Hindlimb muscle (tissue), 1 donor: ENCODE measurements at places on chromosomes 7 and 10.

GRCh38 chr10:112951359-112952281 lies 1.6 kb downstream of the TCF7L2 start:
- DNase-seq = peak; percentile 82

- DNase-seq = no peak
These were observed 52.6 kb downstream of the DPYSL4 start for GRCh38 chr10:132239126-132240031.

DNA sequence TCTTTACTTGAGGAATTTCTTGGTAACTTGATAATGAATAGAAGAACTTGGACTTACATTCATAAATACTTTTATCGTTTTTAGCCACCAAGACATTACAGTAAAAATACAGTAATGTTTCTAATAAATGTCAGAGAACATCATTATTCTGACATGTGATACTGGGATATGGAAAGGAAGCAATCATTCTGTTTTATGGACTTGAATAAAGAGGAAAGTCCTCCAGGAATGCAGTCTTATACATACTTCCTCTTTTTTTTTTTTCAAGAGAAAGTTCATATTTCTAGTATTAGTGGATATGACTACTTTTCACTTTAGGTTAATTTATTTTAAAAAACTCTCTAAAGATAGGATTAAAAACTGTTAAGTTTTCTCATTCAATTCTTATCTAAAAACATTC lies 220.0 kb upstream of the SEMA3C start:
- no peak for DNase-seq

DNA sequence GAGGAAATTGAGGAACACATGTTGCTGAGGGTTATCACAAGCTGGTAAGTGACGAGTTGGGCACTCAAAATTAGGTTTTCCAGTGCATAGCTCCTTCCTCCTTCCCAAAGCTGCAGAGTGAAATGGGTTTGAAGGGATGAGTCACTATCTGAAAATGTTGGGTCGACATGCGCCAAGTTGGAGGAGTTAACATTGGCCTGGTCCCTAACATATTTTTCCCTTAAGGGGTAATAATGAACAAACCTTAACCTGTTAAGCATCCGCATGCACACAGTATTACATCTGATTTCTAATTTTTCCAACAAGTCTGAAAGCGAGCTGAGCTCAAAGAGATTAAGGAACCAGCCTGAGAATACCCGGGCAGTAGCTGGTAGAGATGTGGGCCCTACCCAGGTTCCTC lies 20.7 kb upstream of the TECTB start:
- no peak for DNase-seq

- DNase-seq = peak; percentile 86
These were observed 2.1 kb downstream of the VIM start for GRCh38 chr10:17229967-17230682.

DNA sequence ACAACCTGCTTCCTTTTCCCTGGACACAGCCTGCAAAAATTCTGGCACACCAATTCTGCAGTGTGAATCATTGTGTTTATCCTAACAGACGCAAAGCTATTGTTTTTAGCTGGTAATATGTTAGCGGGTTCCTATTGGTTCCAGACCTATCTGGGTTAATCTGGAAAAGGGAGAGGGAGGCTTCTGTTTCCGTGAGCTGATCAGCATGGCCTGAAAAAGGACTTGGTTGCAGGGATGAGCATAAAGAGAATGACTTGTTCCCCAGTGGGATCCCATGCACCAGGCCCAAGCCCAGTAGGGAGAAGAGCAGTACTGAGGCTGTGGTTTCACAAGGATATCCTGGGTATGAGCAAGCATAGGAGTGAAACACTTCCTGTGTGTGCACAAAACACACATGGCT lies 78.4 kb downstream of the PDE1C start:
- no peak for DNase-seq

DNA sequence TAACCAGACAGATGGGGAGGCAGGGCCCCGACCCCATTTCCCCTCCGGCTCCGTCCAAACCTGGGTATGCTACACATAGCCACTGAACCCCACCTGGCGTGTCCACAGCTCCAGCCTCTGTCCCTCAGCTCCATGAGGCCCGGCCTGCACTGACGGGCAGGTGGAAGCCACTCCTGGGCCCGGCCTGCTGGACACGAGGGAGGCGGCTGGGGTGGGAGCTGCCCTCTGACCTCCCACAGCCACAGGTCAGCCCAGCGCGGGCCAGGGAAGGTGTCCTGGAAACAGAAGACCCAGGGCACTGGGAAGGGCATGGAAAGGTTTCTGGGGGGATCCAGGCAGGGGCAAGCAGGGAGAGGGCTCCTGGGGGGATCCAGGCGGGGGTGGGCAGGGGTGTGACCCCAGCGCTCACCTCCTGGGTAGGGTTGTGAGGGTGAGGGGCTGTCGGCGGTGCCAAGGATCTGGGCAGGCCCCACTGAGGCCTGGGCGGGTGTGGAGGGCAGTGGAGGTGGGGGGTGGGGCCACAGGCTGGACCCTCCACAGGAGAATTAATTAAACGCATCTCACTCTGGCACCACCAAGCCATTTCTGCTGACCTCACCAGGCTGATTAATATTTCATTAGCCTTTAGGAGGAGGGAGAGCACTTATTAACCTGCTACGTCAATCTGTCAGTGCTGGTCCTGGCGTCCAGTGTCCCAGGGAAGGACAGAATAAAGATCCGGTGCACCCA lies 108.9 kb downstream of the UNCX start:
- DNase-seq = no peak

- no peak for DNase-seq
These were observed 754 bp upstream of the PHYHIPL start for GRCh38 chr10:59175538-59176240.

- no peak for DNase-seq
These were observed 17.1 kb downstream of the ZNF485 start for GRCh38 chr10:43623351-43623750.

DNA sequence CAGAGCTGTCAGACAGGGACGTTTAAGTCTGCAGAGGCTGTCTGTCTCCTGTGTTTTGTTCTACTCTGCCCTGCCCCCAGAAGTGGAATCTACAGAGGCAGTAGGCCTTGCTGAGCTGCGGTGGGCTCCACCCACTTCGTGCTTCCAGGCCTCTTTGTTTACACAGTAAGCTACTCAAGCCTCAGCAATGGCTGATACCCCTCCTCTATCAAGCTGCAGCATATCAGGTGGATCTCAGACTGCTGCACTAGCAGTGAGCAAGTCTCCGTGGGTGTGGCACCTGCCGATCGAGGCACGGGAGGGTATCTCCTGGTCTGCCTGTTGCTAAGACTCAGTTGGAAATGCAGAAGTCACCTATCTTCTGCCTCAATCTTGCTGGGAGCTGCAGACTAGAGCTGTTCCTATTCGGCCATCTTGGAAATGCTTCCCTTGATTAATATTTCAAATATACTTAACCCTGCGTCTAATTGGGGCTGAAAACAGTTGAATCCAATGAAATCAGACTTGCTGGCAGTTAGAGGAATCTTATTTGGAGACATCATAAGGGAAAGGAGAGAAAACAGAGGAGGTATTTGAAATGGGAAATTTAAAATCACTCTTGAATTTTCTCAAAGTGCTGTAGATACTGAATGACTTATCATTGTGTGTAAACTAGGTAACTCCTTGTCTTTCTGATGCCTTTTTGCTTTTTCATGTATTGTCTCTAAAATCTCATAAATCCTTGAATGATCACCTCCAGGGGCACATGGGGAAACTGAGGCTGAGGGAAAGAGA lies 13.8 kb upstream of the CYP3A5 start:
- DNase-seq = no peak

DNA sequence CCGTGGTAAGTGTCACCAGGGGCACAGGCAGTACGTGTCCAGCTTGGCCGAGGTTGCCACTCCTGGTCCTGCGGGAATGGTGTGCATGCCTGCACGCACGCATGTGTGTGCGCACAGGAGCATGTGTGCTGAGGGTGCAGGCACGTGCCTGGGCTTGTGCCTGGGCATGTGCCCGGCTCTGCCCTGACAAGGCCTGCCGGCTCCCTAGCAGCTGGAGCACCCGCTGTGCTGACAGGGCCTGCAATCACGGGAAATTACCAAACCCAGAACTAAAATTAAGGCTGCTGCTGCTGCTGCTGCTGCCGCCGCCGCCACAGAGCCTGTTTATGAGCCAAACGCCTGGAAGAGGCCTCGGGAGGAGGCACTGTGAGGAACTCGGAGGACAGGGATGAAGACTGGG lies 28.7 kb downstream of the GHRHR start:
- no peak for DNase-seq

GRCh38 chr10:26931223-26931622 lies 70.5 kb upstream of the ABI1 start:
- DNase-seq = no peak

GRCh38 chr10:99234041-99234790 lies 1.4 kb downstream of the HPSE2 start:
- DNase-seq = peak; percentile 55

DNA sequence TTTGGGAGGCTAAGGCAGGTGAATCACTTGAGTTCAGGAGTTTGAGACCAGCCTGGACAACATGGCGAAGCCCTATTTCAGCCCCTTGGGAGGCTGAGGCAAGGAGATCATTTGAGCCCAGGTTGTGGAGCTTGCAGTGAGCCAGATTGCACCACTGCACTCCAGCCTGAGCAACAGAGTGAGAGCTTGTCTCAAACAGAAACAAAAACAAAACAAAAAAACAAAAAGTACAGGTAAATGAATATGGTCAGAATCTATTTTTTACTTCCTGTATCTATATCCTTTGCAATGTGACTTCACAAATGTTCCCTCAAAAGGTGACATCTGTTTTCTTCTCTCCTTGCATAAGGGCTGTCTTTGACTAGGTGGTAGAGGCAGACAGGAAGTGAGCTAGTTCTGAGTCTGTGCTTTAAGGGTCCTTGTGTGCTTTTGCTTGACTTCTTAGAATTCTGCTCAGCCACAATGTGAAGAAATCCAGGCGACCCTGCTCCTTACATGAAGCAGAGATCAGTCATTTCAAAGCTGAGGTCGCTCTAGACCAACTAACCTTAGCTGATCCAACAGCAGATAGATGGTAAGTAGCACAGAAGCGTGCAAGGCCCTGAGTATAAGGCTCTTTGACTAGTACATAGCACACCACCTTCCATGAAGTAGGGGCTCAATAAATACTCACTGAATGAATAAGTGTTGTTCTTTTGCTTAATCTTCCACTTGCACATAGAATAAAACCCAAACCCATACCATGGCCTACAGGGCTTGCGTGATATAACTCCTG lies 423.2 kb upstream of the PCDH15 start:
- DNase-seq = no peak

- DNase-seq = peak; percentile 82
These were observed 5.0 kb upstream of the TNRC18 start for GRCh38 chr7:5428478-5429252.

- no peak for DNase-seq
These were observed 106.1 kb downstream of the TNS3 start for GRCh38 chr7:47475880-47476227.

GRCh38 chr10:75929630-75930161 lies 498.3 kb downstream of the LRMDA start:
- DNase-seq = no peak

DNA sequence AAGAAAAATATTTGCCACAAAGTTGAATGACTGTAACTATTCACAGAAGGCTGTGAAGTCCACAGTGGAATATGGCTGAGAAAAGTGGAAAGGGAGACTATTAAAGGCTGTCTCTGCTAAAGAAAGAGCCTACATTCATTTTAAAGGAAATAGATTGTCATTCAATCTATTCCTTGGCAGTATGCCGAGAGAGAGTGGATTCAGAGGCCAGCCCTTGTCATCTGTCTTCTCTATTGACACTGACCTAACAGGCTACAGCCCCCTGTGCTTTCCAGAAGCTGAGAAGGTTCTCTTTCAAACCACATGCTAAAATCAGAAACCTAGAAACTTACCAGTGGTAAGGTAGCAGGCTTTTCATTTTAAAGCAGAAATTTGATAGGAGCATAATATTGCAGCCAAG lies 12.1 kb downstream of the ODAD2 start:
- DNase-seq = no peak

DNA sequence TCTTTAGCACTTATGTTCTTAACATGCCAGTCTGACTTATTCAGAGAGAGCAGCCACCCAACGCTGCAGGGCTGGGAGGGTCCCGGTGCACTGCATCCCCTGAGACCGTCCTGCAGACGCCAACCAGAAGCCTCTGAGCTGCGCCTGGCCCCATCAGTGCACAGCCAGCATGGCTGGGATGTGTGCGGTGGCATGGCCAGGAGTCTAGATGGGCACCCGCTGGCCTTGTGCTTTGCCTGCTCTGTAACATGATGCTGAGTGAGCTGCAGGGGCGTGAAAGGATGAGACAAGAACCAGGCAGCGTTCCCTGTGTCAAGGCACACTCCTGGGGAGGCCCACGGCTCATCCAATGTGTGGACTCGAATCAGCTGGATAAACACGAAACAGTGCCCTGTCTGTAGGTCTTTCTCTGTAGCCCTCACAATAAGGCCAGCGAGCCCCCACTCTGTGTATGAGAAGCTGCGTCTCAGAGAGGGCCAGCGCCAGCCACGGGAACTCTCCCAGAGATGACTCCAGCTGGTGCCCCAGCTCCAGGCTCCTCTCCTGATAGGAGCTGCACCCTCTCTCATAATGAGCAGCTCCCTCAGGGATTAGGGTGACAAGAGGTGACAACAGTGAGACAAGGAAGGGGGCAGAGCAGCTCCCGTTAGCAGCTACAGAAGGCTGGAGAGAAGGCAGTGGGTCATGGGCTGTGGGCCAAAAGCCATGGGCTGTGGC lies 96.8 kb downstream of the TNS3 start:
- no peak for DNase-seq

- no peak for DNase-seq
These were observed 69.5 kb downstream of the STK17A start for GRCh38 chr7:43652364-43652763.

GRCh38 chr7:145106001-145106400 lies 270.1 kb upstream of the TPK1 start:
- DNase-seq = no peak

- DNase-seq = no peak
These were observed 671.0 kb upstream of the FOXK1 start for GRCh38 chr7:4010923-4011656.

DNA sequence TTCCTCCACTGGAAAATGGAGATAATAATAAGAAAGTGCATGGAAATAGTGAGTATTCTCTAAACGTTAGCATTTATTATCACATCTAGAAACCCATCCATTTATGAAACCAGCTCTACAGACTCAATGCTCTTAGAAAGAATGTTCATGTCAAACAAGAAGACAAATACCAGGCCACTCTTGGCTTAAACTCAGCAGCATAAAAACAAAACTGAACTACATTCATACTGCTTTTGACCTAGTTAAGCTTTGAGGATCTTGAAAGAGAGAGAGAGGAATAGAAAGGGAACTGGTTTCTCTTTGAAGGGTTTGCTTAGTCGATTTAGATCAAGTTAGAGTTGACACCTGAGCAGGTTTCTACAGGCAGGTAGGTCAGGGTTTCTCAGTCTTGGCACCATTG lies 332.9 kb upstream of the PRKCQ start:
- DNase-seq = no peak

DNA sequence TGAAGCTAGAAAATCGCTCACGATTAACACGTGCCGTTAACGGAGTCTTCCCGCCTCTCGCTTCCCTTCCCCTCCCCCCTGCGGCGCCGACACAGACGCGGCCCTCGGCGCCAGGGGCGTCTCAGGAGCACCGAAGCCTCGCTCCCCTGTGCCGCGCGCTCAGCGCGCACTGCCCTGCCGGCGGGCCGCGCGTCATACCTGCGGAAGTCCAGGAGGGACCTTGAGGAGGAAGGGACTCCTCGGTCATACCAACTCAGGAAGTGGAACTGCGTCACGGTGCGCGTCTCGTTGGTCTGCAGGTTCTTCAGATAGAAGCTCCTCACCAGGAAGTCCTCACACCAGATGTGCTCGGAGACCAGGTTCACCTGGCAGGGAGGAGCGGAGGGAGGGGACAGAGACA lies 239.6 kb downstream of the DNAJB6 start:
- no peak for DNase-seq
